ENCODE measurements at places on chromosomes 5 and 9.
A peak's percentile ranks its signal among the peaks of the same experiment; 100 is the strongest.

- no peak for DNase-seq
Measured at GRCh38 chr5:136094189-136094912, 38.3 kb upstream of the SMAD5 start.

DNA sequence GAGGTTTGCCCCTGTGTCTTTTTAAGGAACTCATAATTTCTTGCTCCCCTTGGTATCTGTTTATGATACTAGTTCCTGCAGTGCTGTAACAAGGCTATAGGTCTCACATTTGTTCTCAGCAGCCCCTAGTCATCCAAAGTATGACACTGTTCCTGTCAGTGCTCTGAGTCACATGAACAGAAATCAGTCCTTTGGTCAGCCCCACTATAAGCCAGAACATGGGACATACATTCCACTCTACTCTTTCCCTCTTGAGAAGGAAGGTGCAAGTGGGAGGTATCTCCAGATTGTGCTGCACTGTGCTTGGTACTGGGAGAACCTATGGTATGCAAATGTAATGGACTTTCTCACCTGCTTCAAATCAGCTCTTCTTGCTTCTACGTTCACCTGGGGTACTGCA lies 87.0 kb downstream of the IARS1 start:
- no peak for DNase-seq

DNA sequence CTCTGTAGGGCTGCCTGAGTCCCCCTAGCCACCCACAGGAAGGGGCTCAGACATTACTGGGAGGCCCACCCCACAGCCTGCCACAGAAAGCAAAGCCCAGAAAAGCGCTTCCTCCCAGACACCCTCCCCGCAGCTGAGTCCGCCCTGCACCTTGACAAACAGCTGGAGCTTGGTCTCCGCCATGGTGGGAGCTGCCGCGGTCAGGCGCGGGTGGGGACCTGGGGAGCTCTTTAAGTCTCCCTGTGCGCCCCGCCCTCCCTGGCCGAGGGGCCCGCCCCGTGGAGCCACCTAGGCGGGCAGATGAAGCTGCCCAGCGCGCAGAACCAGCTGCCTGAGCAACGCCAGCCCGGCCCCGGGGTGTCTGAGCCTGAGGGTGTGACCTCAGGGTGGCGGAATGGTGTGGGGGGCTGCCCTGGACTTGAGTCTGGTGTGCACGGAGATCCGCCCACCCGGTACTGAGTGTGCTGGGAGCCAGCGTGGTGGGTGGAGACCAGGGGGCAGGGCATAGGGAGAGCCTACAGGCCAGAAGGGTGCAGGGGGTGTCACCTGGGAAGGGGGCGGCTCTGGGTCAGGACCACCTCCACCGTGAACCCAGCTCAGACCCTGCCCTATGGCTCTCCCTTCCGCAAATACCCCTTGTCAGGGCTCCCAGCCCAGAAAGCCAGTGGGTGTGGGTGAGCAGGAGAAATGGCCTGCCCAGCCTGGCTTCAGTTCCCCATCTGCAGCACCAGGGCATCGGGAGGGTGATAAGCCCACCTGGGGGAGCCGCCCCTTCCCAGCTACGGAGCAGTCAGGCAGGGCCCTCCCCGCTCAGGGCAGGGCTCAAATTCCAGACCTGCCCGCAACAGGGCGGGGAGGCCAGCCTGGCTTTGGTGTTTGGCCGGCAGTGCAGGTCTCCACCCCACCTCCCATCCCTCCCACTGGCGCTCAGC lies at the start of gene CLIC3:
CLIC3 (minus strand) TSS at position 208 of the 932 bp plus-strand sequence; CDS start at position 183, 25 bp downstream.
- DNase-seq, result no peak

DNA sequence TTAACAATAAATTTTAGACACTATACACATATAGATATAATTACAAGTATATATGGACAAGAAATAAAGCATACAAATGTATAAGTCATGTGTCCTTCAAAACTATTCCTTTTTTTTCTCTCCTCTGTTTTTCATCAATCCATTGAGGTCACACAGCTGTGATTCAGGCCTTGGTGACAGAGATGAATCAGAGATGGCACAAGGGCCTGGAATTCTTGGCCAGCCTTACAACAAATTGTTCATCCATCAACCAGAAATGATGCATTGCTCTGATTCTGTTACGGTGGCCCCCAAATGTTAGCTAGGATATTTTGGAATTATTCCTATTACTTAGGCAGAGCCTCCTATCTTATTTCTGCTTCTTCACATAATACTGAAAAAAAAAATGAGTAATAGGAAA lies 108.7 kb upstream of the MPDZ start:
- no peak for DNase-seq

DNA sequence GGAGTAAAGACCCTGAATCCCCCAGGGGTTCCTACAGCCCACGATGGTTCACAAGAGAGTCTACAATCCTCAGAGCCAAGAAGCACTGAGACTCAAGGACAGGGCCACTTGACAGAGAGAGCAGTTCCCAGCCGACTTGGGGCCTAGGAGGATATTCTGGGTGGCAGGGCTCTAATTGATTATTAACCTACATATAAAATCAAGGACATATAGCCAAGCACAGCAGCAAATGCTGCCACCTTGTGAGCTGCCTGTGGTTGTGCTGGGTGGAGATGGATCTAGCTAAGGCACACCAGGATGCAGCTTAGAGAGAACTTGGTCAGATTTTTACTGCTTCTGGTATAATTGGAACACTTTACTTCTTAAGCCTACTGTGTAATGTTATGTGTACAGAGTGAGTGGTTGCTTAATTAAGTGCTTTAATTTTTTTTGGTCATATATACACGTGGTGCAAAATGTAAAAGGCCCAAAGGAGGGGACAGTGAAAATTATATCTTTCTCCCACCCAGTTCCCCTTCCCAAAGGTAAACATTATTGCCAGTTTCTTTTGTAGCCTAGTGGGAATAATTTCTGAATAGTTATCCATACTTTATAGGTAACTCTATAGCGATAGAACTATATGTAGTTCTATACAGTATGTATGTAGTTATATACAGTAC lies 78.8 kb downstream of the F2RL2 start:
- DNase-seq, result no peak

GRCh38 chr9:99602854-99603253 lies 218.8 kb upstream of the NR4A3 start:
- DNase-seq, result no peak

- no peak for DNase-seq
Measured at GRCh38 chr9:73847536-73847935, 649.6 kb upstream of the RORB start.

DNA sequence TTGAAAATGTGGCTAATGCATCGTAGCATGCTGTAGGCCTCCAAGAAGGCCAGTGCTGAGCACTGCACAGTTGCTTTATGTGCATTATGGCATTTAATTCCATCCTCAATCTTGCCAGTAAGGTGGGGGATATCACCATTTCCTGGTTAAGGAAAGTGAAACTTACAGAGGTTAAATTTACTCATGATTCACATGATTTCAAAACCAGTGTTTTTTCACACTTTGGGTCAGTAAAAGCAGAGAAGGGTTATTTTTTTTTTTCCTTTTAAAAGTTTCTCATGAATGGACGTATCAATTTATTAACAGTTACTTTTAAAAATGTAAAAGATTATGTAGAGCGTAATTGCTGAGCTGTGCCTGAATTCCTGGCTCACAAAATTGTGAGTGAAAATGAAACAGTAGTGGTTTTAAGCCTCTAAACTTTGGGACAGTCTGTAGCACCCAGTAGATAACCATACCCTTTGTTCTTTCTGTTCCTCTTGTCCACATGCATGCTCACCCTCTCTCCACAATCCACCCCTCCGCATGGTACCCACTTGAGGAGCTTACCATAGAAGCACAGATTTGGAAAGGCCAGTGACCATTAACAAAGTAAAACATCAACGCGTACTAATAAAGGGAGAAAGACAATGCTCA lies 21.2 kb downstream of the MAST4 start:
- no peak for DNase-seq

- no peak for DNase-seq
Measured at GRCh38 chr9:107229241-107229741, 53.8 kb upstream of the RAD23B start.

DNA sequence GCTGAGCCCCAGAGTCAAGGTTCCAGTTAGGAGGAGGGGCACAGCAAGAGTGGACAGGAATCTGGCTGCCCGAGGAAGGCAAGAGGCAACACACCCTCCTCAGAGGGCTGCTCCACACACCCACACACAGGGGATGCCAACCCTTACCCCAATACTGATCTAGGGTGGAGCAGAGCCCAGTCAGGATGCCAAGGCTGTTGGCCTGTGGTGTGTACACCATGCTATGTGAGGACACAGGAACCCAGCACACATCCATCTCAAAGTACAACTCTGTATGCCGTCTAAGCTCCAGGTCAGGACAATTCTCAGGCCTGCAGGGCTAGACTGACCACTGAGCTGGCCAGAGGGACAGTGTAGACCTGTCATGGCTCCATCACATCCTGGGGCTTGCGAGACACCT lies 2.6 kb downstream of the SEPTIN8 start:
- no peak for DNase-seq

GRCh38 chr5:154732212-154732611 lies 23.0 kb upstream of the LARP1 start:
- no peak for DNase-seq

DNA sequence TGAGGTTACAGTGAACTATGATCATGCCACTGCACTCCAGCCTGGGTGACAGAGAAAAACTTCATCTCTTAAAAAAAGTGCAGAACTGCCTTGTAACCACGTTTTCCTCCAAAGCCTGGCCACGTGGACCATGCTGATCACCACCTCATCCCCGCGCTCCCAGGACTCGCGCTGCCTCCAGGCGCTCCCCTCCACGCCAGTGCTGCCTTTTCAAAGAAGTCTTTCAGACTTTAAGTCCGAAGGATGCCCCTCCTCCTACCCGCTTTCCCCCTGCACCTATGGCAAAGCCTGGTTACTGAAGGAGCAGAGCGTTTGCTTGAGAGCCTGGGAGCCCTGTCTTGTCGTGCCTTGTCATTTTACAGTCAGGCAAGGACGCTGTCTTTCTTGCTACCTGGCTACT lies 43.8 kb downstream of the HABP4 start:
- no peak for DNase-seq

DNA sequence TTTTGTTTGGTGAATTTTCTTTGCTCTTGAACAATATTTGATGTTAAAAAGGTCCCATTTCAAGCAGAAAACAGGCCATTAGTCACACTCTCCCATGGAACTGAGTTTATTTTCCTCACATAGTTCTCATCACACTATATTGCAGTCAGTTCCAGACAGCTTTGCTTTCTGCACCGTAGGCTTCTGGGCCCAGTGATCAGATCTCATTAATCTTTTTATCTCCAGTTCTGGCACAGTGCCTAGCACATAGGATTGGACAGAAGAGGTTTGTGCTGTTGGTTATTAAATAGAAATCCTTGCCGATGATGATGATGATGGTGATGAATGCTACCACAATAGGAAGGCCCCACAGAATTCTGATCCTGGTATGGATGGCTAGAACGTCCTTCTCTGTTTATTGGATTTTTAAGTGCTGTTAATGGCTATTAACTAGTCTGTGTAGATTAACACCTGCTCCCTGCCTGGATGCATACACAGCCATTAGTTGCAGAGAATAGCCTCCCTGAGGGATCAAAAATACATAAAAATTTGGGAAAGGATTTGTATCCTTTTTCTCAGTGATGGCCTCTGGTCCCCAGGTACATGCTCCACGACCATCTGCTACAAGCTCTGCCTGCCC lies 52.0 kb upstream of the NTRK2 start:
- peak; percentile 53 for DNase-seq

DNA sequence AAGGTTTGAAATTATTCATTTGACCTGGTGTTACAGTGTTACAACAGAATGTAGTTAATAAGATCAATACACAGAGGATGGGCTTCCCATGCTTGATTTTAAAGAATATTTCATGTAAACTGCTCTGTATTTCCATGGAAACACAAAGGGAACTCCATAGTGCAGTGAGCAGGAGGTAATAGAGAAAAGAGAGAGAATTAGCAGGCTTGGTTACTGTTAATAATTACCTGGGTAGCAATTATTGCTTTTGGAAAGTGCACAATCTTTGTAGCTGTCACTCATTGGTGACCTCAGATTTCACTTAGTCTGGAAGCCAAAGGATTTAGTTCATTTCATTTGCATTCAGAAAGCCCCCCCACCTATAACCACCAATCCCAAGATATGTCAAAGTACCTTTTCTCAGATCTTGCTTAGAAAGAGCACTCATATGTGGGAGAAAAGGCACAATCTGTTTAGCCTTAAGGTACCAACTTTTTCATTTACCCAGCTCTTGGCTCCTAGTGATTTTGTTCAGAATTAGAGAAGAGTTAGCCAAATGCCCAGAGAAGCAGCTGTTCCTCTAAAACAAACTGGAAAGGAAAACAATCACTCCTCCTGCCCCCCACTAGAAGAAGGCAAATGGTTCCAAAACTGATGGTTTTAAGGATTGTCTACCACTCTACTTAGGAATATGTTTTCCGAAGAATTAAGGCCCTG lies 234.5 kb upstream of the SLC24A2 start:
- no peak for DNase-seq

- no peak for DNase-seq
Measured at GRCh38 chr5:135367076-135367475, 32.0 kb downstream of the MACROH2A1 start.

GRCh38 chr5:73135429-73136054 lies 15.2 kb downstream of the TMEM171 start:
- no peak for DNase-seq

- no peak for DNase-seq
Measured at GRCh38 chr9:33236571-33236970, 3.4 kb upstream of the SPINK4 start.

GRCh38 chr5:40223884-40224402 lies 455.8 kb upstream of the PTGER4 start:
- DNase-seq, result no peak

GRCh38 chr5:17854901-17855300 lies 220.6 kb downstream of the TAF11L14 start:
- DNase-seq, result no peak

DNA sequence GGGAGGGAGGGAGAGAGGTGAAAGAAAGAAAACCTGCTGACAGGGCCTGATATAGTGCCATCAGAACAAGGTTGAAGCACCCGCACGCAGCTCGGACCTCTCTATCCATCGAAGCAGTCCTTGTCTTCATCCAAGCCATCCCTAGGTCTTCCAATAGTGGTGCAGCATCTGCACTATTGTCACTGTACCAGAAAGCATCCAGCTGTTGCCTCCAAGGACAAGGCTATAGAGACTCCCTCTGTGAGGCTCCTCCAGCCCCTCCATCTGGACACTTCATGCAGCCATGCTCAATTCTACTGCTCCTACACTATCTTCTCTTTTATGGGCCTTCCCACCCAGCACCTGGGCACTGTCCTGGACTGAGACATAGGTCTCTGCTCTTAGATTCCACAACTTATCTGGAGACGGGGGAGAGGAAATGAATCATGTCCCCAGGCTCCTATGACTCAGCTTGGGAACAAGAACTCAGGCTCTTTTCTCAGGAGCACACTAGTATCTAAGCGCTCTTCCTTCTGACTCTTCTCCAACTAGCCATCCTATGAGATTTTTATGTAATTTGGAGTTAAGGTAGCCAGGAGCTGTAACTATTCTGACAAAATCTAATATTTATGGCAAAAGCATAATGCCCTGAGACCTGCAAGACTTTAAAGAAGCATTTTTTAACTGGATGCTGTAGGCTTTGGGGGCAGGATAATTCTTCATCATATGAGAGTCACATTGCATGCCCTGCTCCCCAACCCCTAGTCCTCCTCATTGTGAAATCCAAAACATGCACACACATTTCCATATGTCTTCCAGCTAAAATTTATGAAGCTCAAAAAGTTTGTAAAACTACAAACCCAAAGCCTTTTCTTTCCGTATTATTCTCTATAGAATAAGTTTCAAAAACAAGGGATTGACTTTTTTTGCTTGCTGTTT lies 446.8 kb downstream of the CCDC171 start:
- no peak for DNase-seq
